ENCODE measurements at places on chromosomes 3 and 15. TPM values are rescaled to one million over a fixed set of nuclear protein-coding genes. Genes with fewer than 3 reads are reported as not detected.

The C3orf52 gene
- total RNA-seq, result 1.8 TPM

The FOXL2NB gene
- not detected for total RNA-seq

The FSTL1 gene
- 309 TPM for total RNA-seq

The ACAN gene
- under 0.01 TPM for total RNA-seq

The RHOV gene
- not detected for total RNA-seq

The IL20RB gene
- total RNA-seq, result 0.51 TPM

The WDR53 gene
- 9.0 TPM for total RNA-seq

The PDZRN3 gene
- total RNA-seq, result 47.5 TPM

The HHATL gene
- total RNA-seq, result not detected

The C3orf85 gene
- total RNA-seq, result not detected

The SLC6A1 gene
- not detected for total RNA-seq

The PRR23B gene
- not detected for total RNA-seq

The IMPG2 gene
- total RNA-seq, result 0.33 TPM

The CHAC1 gene
- total RNA-seq, result 33.1 TPM

The STRIT1 gene
- total RNA-seq, result not detected

The KLF15 gene
- 4.1 TPM for total RNA-seq

The CD86 gene
- total RNA-seq, result not detected

The LRTM1 gene
- total RNA-seq, result not detected

The SV2B gene
- total RNA-seq, result under 0.01 TPM

The DPP8 gene
- total RNA-seq, result 41.1 TPM

The MLH1 gene
- total RNA-seq, result 62.3 TPM

The RAD18 gene
- 5.6 TPM for total RNA-seq

The RETNLB gene
- total RNA-seq, result not detected

The ANKRD34C gene
- not detected for total RNA-seq

The INKA1 gene
- 3.3 TPM for total RNA-seq

The CLDN18 gene
- not detected for total RNA-seq

The CRYBG3 gene
- total RNA-seq, result 29.9 TPM

The CYP1A2 gene
- not detected for total RNA-seq

The RPS27L gene
- 400 TPM for total RNA-seq

The OR5H2 gene
- total RNA-seq, result not detected

The THBS1 gene
- total RNA-seq, result 631 TPM

The OR5AC2 gene
- not detected for total RNA-seq

The GOLGA8R gene
- total RNA-seq, result 1.3 TPM

The LTK gene
- 0.99 TPM for total RNA-seq

The CCR9 gene
- not detected for total RNA-seq

The CCDC13 gene
- 0.51 TPM for total RNA-seq

The ASB7 gene
- total RNA-seq, result 15.7 TPM

The NR1I2 gene
- under 0.01 TPM for total RNA-seq

The ZBBX gene
- total RNA-seq, result not detected

The GPR149 gene
- total RNA-seq, result not detected

The CCDC191 gene
- total RNA-seq, result 1.8 TPM

The IL5RA gene
- not detected for total RNA-seq

The TFRC gene
- total RNA-seq, result 169 TPM

The SKOR1 gene
- 0.17 TPM for total RNA-seq

The CLDN1 gene
- 2.6 TPM for total RNA-seq

The MYRIP gene
- total RNA-seq, result under 0.01 TPM
